Activated CD4-positive, alpha-beta T cell treated with anti-CD3 and anti-CD28 coated beads, Interleukin-2, amount 50 U/mL, for 24 hours (primary cell): ENCODE measurements at places on chromosomes 5 and 9.
A peak's percentile ranks its signal among the peaks of the same experiment; 100 is the strongest.

- no peak for DNase-seq
Measured at GRCh38 chr5:77282337-77283027, 72.0 kb downstream of the PDE8B start.

- no peak for DNase-seq
Measured at GRCh38 chr5:42005561-42006153, 80.6 kb downstream of the FBXO4 start.

DNA sequence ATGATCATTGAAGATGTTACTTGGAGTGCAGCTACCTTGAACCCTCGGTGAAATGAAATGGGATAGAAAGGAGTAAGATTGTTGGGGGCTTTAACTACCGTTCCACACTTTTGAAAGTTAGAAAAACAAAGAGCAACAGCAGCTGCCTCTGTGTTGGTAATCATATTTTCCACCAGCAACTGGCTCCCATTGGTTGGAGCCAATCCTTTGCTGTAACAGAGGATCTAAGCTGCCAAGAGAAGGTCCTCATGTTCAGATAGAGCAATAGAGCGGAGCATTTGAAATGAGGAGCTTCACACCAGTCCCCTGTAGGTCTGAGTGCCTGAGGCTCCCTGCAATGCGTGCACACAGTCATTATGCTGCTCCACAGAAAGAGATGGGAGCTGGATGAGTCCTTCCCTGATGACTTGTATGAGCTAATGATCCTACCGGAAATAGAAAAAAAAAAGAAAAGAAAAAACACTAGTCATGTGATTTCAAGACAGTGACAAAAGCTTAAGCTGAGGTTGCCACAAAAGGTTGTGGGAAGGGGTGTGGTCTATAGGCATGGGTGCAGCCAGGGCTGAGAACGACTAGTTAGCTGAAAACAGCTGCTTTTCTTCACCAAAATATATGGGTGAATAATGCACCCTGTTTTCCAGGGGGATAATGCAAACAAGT lies 300.7 kb downstream of the MLLT3 start:
- peak; percentile 24 for DNase-seq

DNA sequence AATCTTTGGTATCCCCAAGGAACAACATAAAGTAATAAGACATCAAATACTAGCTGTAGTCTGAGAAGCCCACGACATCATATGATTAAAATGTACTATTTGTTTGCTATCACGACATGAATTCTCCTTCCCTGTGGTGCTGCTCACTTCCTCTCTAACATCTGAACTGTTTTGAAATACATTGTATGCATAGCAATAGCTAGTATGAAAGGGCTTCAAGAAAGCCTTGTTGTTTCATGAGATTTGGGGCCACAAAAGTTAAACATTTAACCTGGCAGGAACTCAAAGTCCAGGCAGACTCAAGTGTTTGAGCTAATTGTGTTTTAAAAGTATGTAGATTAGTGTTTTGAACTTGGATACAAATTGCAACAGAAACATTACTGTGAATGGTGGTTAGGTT lies 237.4 kb upstream of the PTGER4 start:
- DNase-seq = no peak

GRCh38 chr5:122301016-122301415 lies 11.0 kb upstream of the SNCAIP start:
- DNase-seq = no peak

DNA sequence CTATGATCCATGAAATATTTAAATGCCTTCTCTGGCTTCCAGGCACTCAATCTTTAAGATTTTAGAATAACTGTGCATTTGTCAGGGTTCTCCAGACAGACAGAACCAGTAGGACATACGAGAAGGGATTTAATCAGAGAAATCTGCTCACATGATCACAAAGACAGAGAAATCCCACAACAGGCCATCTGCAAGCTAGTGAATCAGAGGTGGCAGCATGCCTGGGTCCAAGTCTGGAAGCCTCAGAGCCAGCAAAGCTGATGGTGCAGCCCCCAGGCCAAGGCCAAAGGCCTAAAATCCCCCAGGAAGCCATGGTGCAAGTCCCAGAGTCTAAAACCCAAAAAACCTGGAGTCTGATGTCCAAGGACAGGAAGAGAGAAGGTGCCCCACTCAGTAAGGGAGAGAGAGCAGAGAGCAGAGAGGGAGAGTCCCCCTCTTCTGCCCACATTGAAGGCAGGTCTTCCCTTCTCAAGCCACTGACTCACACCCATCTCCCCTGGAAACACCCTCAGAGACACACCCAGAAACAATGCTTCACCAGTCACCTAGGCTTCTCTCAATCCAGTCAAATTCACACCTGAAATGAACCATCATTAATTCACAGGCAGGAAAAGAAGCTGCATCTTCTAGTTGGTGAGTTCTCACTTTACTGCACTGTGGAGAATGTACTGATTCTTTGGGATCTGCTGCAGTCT lies 48.7 kb downstream of the CAMSAP1 start:
- no peak for DNase-seq

DNA sequence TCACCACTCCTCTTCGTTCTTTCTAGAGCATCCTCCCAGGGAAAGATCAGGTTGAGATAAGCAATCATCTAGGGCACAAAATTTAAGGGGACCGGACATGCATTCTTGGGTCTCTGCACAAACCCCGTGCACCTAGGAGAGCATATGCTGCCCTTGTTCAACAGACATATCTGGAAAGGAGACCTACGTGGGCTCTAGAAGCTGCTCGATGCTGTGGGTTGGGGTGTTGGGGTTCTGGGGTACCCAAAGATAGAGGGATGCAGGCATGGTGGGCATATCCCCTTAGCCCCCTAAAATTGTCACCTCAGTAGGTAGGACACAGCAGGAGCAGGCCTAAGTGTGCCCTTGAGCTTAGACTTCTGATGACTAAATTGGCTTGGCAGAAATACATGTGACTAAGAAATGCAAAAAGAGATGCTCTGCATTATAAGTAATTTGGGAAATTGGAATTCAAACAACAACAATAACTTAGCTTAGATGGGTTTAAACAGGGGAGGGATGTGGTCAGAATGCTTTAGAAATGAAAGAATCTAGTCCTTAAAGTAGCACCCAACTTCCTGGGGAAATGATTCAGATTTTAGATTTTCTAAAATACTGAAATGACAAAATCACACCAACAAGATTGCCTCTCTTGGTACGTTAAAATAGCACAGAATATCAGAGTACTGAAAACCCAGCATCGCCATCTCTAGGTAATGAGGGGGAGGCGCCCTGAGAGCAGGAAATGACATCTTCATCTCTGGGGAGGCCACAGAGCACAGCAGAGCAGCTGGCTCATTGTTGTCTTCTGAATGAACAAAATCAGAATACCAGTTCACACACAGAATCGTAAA lies 172.3 kb downstream of the GNA14 start:
- no peak for DNase-seq

- DNase-seq = no peak
Measured at GRCh38 chr9:115240676-115241075, 122.7 kb upstream of the TNC start.

DNA sequence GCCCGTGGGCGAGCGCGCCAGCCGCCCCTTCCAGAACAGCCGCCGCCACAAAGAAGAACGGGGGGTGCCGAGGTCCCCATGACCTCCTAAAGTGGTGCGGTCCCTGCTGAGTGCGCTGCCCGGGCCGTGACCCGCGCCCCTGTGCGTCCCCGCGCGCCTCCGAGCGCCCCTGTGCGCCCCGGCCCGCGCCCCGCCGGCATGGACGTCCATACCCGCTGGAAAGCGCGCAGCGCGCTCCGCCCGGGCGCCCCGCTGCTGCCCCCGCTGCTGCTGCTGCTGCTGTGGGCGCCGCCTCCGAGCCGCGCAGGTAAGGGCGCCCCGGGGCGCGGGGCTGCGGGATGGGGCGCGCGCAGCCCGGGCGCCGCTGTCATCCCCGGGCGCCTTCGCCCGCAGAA lies 384 bp downstream of the COL5A1 start:
- DNase-seq = no peak

GRCh38 chr9:17862629-17863028 lies 283.8 kb downstream of the SH3GL2 start:
- no peak for DNase-seq

DNA sequence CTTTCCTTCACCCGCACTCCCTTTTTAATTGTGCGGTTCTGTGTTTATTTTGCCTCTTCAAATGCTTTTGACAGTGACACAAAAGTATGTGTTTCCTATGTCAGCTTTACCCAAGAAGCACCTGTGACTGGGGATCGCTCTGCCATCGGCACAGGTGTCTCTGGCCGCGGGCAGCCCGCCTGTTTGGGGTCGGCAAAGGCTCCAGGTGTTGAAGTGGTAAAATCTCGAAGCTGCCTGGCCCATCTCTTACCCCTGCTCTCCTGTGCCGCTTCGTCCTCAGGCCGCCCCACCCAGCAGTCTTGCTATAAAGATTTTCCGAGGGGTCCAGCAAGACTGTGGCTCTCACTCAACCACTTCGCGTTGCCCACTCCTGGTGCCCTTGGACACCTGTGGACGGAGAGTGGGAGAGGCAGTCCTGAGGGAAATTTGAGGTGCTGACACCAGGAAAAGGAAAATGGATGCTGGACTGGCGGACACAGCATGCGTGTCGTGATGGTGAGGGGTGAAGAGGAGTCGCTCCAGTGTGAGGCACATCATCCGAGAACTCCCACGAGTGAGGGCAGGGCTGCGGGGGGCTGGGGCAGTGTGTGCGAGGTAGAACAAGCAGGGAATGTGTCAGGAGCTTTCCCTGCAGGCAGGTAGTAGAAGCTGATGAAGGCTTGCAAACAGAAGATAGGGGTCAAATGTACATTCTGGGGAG lies 29.1 kb upstream of the CEP72 start:
- DNase-seq = no peak

DNA sequence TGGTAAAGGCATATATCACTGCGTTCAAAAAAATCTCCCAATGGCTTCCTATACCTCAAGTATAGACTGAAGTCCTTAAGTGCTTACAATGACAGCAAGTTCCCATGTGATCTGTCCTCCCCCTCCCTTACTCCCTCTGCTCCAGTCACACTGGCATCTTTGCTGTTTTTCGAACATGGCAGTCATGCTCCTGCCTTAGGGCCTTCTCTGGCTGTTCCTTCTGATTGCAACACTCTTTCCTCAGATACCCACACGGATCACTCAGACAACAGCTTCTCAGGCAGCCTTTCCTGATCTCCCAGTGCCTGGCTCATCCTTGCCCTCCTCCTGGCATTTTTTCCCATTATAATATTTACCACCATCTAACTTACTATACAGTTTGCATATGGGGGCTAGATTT lies 232.8 kb downstream of the ARHGEF28 start:
- no peak for DNase-seq

- no peak for DNase-seq
Measured at GRCh38 chr9:127182901-127183746, 60.7 kb upstream of the ANGPTL2 start.

GRCh38 chr5:65925601-65926275 lies 637 bp upstream of the ERBIN start:
- DNase-seq = peak; percentile 63

DNA sequence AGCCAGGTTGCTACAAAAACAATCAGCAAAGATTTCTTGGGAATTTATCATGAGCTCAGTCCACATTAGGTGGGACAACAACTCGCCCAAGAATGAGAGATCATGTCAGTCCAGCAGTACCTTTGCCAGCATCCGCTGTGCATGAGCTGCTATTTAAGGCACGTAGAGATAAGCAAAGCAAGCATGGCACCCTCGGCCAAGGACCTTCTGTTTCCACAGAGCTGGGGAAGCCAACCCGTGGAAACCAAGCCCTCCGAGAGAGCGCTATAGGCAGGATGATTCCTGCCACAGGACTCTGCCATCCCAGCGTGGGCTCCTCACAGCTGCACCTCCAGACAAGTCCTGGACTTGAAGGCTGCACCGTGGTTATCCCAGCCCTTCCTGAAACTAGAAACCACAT lies 189.5 kb upstream of the PPP1R26 start:
- no peak for DNase-seq

- DNase-seq = no peak
Measured at GRCh38 chr5:98774192-98775033, 950 bp downstream of the RGMB start.

DNA sequence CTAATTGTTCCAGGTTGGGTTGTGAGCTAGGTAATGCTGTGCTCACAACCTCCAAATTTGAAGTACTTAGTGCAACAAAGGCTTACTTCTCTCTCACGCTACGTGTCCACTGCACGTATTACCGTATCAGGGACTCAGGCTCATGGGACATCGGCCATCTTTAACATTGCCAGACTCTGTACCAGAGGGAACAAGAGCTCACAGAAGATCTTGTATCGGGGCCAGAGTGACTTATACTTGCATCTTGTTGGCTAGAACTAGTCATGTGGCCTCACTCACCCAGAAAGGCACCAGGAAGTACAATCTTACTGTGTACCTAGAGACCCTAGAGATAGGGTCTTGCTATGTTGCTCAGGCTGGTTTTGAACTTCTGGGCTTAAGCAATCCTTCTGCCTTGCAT lies 81.1 kb upstream of the KLF9 start:
- no peak for DNase-seq

GRCh38 chr9:22354699-22355384 lies 91.8 kb upstream of the DMRTA1 start:
- DNase-seq = no peak

DNA sequence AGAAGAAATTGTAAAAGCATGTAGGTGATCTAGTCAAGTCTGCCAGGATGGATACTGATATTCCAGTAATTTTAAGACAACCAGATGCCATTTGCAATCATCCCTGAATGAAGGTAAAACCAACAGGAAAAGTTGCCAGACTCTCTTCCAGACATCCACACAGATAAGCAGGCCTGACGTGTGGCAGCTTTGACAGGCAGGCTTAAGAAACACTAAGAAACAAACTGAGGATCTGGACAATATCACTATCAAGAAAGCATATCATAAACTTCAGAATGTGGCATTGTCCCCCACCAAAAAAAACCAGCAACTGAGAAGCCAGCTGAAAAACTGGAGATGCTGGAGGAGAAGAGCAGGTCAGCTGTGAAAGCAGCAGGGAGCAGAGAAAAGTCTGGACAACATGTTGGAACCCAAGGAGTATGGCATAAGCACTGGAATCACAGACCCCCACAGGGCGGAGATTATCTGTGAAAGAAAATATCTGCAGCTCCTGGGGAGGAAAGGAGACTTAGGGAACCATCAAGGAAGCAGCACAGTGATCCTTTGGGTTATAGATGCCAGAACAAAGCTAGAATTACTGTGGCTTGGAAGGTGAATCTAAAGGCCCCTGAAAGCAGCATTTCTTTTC lies 307.0 kb downstream of the CWC27 start:
- no peak for DNase-seq

DNA sequence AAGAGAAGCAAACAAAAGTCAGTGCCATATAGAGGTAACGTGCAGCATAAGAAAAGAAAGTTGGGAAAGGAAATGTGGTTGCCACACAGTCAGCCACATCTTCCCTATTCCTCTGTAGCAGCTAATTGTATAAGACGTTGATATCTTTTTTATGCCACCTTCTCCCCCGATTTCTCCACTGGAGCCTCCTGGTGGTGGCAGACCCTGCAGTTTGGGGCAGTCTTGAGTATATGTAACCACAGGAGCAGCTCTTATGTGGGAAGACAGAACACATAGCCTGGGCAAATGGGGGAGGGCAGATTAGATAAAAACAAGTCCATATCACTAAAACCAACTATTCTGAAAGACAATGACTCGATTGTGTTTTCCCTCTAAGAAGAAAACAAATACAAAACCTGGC lies 99.7 kb downstream of the PLCXD3 start:
- no peak for DNase-seq
